ENCODE measurements at places on chromosomes 1 and 21. TPM values are rescaled to one million over a fixed set of nuclear protein-coding genes. Genes with fewer than 3 reads are reported as not detected.

Gene MYOG
- not detected for total RNA-seq

Gene MANEAL
- total RNA-seq, result 7.8 TPM

Gene PRR9
- total RNA-seq, result not detected

Gene RSPO1
- total RNA-seq, result not detected

Gene HSPA6
- total RNA-seq, result 11.2 TPM

Gene CFAP74
- total RNA-seq, result not detected

Gene TNFRSF18
- total RNA-seq, result 33.5 TPM

Gene RRP1B
- total RNA-seq, result 22.7 TPM

Gene COL6A1
- total RNA-seq, result 0.44 TPM

Gene SRSF10
- 223 TPM for total RNA-seq

Gene FMO5
- 4.4 TPM for total RNA-seq

Gene CLEC20A
- 4.7 TPM for total RNA-seq

Gene LBR
- 175 TPM for total RNA-seq

Gene SPATA21
- not detected for total RNA-seq

Gene CELA2A
- not detected for total RNA-seq

Gene SIKE1
- total RNA-seq, result 44.8 TPM

Gene ILDR2
- 0.36 TPM for total RNA-seq

Gene FAM163A
- not detected for total RNA-seq

Gene STUM
- total RNA-seq, result 1.1 TPM

Gene ADAMTS1
- total RNA-seq, result not detected

Gene IQGAP3
- 0.07 TPM for total RNA-seq

Gene HCRTR1
- 0.22 TPM for total RNA-seq

Gene ELF3
- 1.5 TPM for total RNA-seq

Gene TNFRSF14
- total RNA-seq, result 239 TPM

Gene S100A16
- total RNA-seq, result not detected

Gene CLCA1
- not detected for total RNA-seq

Gene MARK1
- total RNA-seq, result 3.9 TPM

Gene ECM1
- 1.9 TPM for total RNA-seq

Gene CD1C
- 7.4 TPM for total RNA-seq
